Stimulated activated CD4-positive, alpha-beta T cell treated with anti-CD3 and anti-CD28 coated beads, Interleukin-1b, Interleukin-23, amount 100 ng/mL, for 48 hours (primary cell): ENCODE measurements at places on chromosomes 3 and 15.
A peak's percentile ranks its signal among the peaks of the same experiment; 100 is the strongest.

- no peak for DNase-seq
Observed at GRCh38 chr3:48625600-48625999, 4.0 kb upstream of the TMEM89 start.

GRCh38 chr3:152857082-152857481, 22.2 kb downstream of the P2RY1 start:
- no peak for DNase-seq

GRCh38 chr15:100595964-100596363, 6.0 kb downstream of the LINS1 start:
- no peak for DNase-seq

GRCh38 chr15:64807751-64808222, 17.7 kb downstream of the PIF1 start:
- no peak for DNase-seq

GRCh38 chr3:47536967-47537366, 23.5 kb upstream of the ELP6 start:
- no peak for DNase-seq

- DNase-seq = peak; percentile 41
Observed at GRCh38 chr3:184361532-184361931, at the start of the genes CLCN2 and POLR2H. TSS of gene CLCN2 (minus strand) at chr3:184361605. CDS start at chr3:184361479, 126 bp downstream. TSS of gene POLR2H (plus strand) at chr3:184361710. CDS start at chr3:184363493, 1,783 bp downstream.

DNA sequence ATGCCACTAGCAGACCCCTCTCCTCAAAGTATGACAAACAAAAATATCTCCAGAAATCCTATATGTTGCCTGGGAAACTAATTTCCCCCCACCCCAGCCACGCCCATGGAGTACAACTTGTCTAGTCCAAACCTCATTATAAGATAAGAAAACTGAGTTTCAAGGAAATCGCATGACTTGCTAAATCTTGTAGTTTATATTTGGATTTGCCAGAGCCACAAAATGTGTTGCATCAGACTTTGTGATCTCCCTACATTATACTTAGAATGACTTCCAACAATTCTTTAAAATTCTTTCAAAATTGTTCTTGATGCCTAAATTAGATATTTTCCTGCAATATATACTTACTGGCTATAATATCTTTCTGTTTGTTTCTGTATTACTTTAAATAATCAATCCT, 1034.4 kb downstream of the IGSF11 start:
- no peak for DNase-seq

DNA sequence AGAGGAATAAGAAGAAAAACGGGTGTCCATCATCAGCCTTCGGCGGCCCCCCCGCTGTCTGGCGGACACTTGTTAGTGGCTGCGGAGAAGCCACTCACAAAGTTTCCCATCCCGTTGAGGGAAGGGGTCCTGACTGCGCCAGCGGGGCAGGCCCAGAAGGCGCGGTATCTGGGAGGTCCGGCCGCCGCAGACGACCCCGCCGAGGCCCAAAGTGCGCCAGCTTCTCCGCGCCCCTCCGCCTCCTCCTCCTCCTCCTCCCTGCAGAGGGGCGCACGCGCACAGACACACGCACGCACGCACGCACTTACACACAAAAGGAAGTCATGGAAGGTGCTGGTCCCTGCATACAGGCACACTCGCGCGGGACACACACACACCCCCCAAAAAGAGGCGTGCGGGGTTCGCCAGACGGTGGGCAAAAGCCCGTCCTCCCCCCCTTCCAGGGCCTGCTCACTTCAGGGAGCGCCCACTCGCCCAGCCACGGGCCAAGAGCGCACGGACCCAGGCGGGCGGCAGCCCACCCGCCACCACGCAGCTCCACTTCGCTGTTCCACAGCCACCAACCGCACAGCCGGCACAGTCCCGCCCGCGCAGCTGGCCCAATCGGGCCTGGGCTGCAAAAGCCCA, 18.0 kb downstream of the ZNF148 start:
- DNase-seq = peak; percentile 52

- no peak for DNase-seq
Observed at GRCh38 chr3:58117561-58118181, 93.1 kb downstream of the DNASE1L3 start.

DNA sequence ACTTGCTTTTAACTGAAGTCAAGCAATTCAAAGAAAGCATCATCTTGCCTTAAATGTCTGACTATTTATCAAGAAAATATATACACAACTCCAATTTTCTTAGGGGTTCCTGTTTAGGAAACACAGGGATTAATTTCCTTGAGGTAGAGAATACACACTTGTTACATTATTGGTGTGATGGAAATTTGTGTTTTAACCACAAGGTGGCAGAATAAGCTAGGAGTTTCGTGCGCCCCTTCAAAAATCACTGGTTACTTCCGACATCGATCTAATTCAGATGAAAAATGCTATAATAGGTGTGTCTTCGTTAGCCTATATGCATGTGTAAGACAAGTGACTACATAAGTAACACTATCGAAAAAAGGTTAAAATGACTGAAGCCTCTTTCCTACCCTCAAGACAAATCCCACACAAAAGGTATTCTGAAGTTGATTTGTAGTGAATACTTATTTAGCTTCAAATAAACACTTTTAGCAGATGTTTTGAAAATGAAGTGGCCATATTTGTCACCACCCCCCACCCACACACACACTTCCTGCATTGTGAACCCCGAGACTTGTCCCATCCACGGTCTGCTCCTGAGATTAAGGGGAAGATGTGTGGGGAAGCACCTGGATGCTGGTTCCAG, 246.5 kb downstream of the ROBO1 start:
- DNase-seq = no peak

DNA sequence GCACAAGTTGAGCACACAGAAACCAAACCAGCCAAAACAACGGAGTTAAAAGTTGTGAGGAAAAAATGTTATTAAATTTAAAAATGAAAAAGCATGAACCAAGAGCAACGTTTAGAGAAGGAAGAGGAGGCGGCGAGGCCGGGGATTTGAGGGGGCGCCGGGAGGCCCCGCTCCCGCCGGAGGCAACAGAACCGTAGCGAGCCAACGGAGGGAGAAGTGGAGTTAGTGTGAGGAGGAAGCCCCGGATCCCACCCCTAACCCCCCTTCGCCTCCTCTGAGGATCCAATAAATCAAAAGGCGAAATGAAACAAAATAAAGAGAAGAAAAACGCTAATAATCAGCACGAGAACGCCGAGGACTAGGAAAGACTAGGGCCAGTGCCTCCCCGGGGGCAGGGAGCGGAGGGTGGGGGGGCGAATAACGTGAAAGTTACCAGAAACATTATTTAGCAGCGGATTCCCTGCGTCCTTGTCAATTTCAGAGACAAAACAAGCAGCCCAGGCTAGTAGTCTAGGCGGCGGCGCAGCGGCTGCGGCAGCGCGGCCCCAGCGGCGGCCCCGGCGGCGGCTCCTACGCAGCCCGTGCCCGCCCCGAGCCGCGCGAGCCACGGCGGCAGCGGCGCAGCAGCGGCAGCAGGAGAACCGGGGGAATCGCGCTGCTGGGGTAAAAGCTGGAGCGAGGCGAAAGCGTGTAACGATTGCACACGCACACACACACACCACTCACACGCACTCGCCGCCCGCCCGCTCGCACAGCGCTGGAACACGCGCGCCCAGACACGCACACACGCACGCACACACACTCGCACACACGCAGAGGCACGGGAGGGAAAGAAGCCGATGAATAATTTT, 1.7 kb downstream of the MEIS2 start:
- no peak for DNase-seq

GRCh38 chr15:70475407-70475781, 288.0 kb downstream of the UACA start:
- no peak for DNase-seq

GRCh38 chr3:155908086-155908485, 37.6 kb downstream of the GMPS start:
- DNase-seq = no peak

- no peak for DNase-seq
Observed at GRCh38 chr3:129558772-129559564, 16.0 kb downstream of the H1-8 start.

DNA sequence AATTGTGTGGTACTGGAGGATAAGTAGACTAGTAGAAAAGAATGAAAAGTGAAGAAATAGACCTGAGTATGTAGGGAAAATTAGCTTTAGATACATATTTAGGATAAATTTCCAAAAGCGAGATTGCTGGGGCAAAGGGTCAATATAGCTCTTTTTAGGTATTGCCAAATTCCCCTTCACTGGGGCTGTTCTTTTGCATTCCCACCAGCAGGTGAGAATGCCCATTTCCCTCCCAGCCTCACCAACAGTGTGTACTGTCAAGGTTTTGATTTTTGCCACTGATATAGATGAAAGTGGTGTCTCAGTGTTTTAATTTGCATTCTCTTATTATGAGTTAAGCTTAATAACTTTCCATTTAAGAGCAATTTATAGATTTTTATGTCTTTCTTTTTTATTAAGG, 35.7 kb upstream of the BHLHE40 start:
- DNase-seq = no peak

- DNase-seq = no peak
Observed at GRCh38 chr3:8283193-8283592, 218.4 kb upstream of the LMCD1 start.

DNA sequence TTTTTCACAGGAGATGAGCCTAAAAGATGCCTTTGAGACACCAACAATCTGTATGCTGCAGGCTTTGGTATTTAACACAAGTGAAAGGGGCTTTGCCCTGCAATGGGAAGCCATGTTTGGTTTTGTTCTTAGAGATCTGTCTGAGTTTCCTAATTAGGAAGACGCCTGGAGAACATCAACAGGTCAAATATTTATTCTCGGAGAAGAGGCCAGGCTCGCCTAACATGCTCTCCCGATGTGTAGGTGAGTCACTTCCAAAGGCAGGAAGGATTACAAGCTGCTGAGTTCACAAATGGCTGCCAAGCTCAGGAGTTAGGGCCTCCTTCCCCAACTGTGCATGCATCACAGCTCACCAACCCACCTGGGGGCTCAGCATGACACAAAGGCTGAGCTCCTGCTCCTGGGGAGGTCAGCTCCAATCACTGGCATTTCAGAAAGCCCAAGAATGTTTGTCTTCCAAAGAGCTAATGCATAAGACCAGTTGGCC, 119.5 kb upstream of the PRICKLE2 start:
- no peak for DNase-seq

GRCh38 chr3:120148187-120148949, 54.1 kb upstream of the GSK3B start:
- no peak for DNase-seq

GRCh38 chr3:173932624-173933023, 535.1 kb downstream of the NLGN1 start:
- no peak for DNase-seq

- peak; percentile 79 for DNase-seq
Observed at GRCh38 chr15:90869601-90870353, 1.4 kb downstream of the FURIN start.

GRCh38 chr3:156518726-156519125, 36.2 kb downstream of the SSR3 start:
- no peak for DNase-seq

DNA sequence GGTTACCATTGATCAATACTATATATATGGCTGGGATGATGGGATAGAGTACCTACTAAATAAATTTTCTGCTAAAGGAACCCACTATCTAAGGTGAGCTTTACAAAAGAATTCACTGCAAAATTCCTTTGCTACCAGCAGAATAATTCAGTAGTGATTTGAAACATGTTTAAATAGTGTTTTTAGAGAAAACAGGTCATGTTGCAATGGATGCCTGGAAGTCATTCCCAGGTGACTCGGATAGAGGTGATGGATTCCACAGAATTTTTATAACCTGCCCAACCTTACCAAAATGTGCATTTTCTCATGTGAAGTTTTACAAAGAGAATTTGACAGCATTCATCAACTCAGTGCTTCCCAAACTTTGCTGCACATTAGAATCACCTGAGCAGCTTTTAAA, 53.2 kb downstream of the CEP152 start:
- no peak for DNase-seq

- DNase-seq = no peak
Observed at GRCh38 chr3:53464424-53464823, 30.0 kb upstream of the CACNA1D start.

- no peak for DNase-seq
Observed at GRCh38 chr3:128320551-128321340, 145.9 kb downstream of the DNAJB8 start.

- no peak for DNase-seq
Observed at GRCh38 chr3:195196266-195196665, 74.7 kb downstream of the XXYLT1 start.

GRCh38 chr3:9946112-9947024, 5.8 kb downstream of the PRRT3 start:
- DNase-seq = peak; percentile 80

DNA sequence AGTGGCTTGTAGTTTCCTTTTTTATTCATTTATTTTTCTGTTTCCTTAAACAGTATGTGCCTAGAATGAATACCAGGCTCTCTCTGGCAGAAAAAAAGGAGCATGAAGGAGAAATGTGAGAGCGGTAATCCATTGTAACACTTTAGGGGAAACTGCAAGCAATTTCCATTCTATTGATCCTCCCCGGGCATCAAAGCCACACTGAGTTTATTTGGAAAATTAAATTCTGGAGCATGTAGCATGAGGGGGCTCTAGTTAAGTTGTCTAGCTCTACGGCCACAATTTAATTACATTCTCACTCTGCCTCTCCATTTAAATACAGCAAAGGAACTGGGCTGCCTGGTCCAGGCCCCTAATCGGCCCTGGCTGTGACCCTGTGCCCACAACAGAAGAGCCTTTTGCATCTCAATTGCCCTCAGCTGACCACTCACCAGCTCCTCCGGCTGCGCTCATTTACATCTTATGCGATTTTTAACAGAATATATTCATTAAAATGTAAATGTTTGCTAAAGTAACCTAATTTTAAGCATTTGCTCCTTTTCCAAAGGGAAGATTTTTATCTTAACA, 72.9 kb downstream of the MEGF11 start:
- DNase-seq = no peak

DNA sequence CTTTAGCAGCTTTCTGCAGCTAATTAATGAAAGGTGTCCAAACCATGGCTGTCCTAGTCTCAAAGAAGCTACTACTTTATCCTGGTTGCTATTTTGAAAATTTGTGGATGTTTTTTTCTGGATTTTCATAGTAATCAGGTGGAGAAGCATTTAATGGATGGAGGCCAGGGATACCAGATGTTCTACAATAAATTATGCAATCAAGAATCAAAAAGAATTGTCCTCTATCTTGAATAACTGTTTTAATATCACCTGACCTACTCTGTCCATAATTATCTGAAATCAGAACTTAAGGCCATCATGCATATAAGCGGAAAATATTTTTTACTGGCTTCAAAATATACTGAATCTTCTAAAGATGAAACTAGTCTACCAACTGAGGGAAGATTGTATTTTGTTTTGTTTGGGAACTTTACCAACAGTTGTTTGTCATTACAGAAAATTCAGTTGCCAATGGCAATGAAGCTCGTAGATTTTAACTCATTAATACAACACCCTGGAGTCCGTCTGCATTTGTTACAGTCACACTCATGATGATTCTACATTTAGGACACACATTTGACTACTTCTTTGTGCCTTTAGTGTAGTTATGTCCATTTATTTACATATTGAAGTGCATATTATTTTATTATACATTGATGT, 762.3 kb upstream of the GRM7 start:
- DNase-seq = no peak

DNA sequence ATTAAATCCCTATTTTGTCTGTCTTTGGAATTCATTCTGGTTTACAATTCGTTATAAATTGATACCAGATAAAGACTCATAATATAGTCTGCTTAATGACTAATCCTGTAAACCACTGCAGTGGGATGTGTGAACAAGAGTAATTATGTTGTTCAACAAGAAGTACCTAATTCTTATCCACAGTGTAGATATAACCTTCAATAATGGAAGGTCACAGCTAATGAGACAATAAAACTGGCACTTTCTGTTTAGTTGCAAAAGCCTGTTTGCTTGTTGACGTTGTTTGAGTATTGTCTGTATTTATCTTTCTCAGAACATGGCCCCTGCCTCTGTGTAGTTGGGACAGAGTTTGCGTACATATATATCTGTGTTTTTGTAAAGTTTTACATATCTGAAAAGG, 26.7 kb downstream of the PIAS1 start:
- no peak for DNase-seq

- no peak for DNase-seq
Observed at GRCh38 chr3:29100292-29100691, 180.6 kb upstream of the RBMS3 start.
